ENCODE measurements at places on chromosomes 5 and 9.

DNA sequence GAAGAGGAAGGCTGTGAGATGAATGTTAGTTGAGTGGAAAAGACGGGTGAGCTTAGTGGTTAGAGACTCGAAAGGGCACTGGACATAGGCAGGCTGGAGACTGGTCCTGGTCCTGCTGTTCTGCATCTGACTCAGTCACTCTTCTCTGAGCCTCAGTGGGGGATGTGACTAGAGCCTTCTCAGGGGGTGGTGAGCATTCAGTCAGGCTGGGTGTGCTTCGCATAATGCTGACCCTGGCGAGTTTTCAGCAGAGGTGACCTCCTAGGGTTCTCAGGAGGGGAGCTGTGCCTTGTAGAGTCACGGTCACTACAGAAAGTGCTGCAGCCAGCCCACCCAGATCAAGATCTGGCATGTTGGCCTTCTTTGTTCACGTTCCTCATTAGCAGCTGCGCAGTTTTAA lies 44.3 kb downstream of the PRRC2B start:
- DNase-seq, result no peak

DNA sequence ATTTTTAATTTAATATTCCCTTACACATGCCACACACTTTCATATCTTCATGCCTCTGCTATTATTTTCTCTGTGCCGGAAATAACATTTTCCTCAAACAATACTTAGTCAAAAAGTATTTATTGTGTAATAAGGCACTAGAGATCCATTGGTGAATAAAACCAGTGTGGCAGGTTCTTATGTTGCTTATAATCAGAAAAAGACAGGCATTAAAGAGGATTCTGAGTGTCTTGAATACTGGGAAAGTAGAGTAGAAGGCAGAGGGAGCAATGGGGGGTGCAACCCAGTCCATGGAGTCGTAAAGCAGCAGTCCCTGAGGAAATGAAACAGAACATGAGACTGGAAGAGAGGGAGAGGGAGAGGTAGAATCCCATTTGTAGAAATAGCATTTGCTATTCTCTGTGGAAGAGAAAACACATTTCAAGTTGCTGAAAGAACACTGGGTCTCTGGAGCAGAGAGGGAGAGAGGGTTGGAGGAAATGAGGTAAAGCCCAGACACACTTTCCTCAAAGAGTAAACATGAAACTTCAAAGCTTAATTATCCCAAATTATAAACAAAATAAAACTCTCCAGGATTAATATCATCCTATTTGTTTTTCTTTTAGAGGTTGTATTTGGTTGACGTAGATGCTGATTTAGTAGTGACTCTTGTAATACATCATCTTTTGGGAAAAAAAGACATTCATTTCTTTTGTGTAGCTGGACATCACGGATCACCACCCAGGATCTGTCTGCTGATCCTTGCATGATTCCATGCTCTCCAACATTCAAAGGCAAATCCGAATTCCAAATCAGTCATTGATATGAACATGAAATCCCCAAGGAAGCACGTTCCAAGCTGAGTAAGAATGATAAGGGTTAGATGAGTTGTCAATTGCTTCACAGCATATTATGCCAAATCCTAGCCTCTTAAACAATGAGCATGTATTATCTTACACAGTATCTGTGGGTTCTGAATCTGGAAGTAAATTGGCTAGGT lies 37.4 kb upstream of the GRAMD2B start:
- no peak for DNase-seq

- DNase-seq, result peak; percentile 67
Observed at GRCh38 chr9:76215066-76215465, 179.2 kb downstream of the RFK start.

DNA sequence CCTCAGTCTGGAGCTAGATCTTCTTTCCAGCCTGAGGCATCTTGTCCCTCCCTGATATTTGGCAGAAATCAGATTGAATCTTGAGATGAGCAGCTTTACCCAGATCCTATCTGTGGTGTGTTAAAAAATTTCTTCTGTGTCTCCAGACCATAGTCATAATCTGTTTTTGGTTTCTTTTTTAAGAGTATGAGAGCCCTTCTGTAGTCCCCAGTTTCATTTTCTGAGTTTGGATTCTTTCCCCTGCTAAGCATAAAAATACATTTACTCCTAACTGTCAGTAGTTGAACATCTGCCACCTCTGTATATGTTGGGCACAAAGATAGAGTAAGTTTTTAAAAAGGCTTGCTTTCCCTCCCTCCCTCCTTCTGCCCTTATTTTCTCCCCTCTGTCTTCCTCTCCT lies 137.7 kb downstream of the CNTLN start:
- DNase-seq, result no peak

- no peak for DNase-seq
Observed at GRCh38 chr9:106689089-106689488, 173.9 kb upstream of the ZNF462 start.

- no peak for DNase-seq
Observed at GRCh38 chr5:72459913-72460312, 47.3 kb downstream of the ZNF366 start.
